ENCODE measurements at places on chromosomes 12 and 14.

DNA sequence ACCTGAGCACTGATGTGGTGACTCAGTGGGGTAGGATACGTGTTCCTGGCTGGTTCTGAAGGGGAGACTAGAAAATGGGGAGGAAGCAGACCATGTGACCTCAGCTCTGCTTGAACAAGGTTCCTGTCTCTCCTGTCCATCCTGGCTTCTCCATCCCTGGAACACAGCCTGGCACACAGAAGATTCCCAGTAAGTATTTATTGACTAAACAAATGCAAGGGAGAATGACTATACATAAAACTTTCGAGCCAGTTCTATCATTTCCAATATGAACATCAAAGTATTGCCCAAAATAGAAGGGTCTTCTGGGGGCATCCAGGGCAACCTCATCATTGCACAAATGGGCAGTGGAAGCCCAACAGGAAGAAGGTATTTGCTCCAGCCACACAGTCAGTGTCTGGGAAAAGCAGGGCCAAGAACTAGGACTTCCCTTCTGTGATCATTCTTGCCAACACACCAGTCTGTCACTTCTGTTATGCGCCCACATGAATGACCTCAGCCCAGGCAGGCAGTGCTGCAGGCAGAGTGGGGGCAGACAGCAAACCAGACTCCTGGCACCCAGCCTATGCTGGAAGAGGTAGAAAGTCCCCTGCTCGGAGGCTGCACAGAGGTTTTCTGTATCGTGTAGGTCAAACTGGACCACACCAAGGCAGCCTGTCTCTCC lies 5.6 kb upstream of the SERPINA9 start:
- DNase-seq: no peak

DNA sequence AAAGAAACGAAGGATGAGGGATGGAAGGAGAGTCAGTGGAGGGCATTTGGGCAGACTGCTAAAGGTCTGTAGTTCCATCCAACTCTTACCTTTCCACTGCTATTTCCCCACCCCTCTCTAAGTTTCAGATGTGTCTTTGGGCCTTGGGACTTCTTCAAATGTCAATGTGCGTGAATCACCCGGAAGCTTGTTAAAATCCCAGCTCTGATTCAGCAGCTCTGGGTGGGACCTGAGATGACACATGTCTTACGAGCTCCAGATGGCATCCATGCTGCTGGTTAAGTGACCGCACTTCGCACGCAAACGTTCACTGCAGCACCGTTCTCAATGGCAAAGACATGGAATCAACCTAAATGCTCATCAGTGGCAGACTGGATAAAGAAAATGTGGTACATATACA lies 309.9 kb downstream of the VRK1 start:
- DNase-seq: no peak

DNA sequence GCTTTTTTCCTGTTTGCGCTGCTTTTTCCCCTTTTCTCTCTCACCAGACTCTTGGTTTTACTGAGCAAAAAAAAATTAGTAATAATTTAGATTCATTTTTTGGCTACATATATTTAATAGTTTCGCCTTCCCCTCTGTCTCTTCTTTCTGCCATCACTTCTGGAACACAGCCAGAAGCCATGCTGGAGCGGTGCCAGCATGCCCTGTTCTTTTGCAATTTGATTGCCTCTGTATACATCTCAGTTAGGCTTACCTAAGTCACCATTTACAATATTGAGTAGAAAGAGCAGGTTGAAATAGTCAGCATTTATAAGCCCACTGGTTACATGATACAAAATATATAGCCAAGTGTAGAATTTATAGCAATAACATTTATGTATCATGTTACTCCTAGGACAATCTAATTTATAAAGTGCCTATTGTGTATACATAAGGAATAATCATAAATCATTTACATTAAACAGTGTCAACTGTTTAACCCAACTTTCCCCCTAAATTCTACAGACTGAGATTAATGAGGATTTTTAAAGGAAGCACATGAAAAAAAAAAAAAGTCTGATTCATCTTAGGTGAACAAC lies 413.8 kb upstream of the SOX5 start:
- no peak for DNase-seq

DNA sequence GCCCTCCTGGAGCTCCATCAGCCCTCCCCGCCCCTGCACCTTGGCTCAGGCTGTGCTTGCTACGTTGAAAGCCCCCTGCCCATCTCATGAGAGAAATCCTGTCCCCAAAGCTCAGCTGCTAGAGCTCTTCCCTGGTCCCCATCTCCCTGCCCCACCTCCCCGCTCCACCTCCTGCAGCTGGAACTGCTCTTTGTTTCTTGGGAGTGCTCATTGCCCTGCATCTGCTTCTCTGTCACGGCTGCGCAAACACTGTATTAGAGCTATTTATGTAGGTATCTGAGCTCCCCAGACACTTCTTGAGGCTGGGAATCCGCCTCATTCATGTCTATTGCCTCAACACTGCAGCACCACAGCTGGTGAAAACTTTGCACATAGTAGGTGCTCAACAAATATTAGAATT lies 32.8 kb upstream of the PRIMA1 start:
- no peak for DNase-seq

DNA sequence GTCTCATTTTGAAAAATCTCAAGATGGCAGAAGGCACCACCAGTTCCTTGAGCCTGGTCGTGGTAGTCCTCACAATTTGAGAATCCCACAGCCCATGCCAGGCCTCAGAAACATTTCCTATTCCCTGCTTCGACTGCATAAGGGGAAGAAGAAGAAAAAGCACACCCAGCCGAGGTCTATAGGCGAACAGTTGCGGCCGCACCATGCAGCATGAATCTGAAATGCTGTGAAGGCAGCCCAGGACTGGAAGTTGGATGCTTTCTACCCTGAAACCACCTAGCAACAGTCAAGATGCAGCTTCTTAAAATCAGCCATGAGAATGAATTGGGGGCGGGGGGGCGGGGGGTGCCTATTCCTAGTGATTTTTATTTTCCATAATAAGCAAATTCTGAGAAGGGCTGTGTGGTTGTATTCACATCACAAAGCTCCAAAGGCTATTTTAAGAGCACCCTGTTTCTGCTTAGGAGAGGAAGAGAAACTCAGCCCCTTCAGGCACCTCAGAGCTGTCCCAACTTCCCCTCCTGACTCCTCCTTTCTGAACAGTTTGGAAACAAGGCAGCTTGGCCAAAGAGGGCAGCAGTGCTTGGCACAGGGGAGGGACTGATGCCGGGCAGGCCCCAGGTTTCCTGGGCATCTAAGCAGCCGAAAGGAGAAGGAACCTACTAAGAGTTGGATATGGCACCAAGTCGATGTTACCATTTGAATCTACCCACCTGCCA lies 172.5 kb upstream of the FOXN3 start:
- no peak for DNase-seq

- no peak for DNase-seq
These were observed 30.3 kb upstream of the TTC7B start for GRCh38 chr14:90846511-90846910.

GRCh38 chr14:24417832-24418491 lies 11.5 kb downstream of the CBLN3 start:
- DNase-seq: no peak

DNA sequence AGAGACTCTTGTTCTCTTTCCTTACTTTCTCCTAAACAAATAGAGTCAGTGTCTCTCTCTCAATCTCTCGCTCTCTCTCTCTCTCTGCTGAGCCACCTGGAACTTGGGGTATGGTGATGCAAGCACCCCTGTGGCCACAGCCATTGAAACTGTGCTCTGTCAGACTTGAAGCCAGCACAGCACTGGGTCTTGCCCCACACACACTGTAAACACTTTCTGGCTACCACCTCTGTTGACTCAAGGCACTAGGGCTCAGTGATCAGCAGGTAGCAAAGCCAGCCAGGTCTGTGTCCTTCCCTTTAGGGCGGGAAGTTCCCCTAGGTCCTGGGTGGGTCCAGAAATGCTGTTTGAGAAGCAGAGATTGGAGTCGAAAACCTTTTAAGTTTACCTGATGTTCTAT lies 125.9 kb upstream of the GARIN6 start:
- no peak for DNase-seq

DNA sequence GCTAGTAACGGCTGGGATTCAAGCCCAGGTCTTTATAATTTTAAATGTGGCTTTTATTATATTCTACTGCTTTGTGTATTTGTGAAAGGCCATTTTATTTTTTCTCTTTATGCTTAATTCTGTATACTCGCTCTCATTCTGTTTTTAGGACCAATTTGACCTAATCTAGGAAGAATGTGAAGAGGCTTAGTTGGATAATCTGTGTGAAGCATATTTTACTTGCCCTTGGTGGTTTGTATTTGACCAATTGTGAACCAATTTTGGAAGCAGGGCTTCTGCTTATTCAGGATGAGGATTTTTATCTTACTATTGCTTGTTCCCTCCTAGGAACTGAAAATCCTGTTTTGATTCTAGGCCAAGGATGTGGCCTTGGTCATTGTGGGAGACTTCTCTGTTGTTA lies 113.1 kb downstream of the TTC6 start:
- DNase-seq: no peak

DNA sequence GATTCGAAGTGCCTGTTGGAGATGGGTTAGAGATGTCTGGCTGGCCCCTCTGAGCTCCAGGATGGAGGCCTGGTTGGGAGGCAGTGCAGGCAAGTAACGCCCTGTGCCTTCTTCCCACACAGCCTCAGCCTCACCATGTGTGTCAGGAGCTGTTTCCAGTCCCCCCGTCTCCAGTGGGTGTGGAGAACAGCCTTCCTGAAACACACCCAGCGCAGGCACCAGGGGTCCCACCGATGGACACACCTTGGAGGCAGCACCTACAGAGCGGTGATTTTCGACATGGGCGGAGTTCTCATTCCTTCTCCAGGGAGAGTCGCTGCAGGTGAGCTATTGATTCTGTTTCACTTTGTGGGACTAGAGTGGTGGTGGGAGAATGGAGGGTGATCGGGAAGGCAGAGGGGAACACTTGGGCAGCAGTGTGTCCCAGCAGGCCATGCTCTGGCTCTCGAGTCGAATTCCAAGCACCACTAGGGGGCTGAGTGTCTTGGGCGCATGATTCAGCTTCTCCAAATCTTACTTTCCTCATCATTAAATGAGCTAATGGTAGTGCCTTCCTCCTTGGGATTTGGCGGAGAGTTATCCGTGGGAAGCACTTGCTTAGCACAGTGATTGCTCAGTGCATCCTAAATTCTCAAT lies 6.8 kb downstream of the ACAD10 start:
- DNase-seq: no peak

DNA sequence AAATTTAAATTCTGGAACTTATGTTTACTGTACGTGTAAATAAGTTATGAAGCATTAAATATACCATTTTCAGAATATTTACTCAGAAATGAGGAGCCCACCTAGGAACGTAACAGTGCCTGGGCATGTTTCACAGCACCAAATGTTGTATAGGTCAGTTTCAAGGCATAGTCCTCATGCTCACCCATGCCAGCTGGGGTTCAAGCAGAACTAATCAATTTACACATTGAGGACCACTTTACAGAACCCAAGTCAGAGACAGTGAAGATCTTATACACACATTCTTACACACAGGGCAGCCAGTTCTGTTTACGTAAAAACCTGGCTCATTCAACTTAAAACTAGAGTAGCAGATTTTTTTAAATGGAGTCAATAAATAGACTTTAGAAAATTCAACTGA lies 2.0 kb downstream of the KICS2 start:
- no peak for DNase-seq

GRCh38 chr12:20317554-20317953 lies 50.8 kb upstream of the PDE3A start:
- DNase-seq: no peak

DNA sequence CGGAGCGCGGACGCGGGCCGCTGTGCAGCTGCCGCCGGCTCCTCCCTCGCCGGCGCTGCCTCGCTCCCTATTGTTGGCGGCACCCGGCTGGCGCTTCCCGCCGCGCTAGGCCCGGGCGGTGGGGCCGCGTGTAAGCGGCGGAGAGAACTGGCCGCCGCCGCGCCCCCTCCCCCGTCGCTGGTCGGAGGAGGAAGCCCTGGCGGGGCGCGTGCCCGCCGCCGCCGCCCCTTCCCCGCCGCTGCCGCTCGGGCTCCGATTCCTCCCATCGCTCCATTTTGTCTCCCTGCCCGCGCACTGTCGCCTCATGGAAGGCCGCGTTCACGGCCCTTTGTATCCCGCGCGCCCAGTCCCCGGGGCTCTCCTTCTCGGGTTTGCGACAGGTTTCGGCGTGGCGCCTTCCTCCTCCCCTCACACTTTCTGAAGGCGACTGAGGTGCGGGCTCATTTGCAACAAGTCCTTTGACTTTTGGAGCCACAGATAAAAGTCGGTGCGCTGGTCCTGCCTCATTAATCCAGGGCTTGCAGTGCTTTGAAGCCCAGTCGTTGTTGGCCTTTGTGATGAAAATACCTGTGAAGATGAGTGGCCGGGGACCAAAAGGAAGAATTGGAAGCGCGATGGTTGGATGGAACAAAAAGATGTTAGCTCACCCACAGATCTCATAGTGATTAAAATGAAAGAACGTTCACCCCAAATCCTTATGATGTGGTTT lies 707 bp downstream of the CPSF6 start:
- peak; percentile 67 for DNase-seq

DNA sequence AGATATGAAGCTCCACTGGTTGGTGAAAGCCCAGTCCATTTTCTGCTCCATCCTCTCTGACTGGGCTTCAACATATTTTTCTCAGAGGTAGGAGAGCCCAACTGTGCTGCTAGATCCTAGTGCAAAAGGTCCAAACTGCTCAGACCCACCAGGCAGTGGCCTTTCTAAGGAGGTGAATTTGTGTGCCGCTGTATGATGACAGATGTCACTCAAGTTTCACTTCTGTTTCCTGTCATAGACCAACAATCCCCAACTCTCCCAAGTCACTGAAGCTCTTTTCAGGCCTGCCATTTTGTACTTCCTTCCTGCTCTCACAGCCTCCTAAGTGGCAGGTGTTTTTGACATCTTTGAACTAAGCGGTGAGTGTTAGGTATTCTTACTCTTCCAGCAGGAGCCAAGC lies 16.4 kb upstream of the RNASE4 start:
- DNase-seq: peak; percentile 46

DNA sequence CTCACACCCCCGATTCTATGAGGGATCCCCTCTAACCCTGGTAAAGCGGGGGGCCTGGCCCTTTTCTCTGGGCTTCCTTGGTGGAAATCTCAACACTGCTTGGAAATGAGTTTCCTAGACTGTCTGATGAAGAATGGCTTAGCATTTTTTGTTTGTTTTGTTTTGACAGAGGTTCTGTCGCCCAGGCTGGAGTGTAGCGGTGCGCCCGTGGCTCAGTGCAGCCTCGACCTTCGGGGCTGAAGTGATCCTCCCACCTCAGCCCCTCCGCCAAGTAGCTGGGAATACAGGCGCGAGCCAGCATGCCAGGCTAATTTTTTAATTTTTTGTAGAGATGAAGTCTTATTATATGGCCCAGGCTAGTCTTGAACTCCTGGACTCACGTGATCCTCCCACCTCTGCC lies 30.3 kb downstream of the TC2N start:
- no peak for DNase-seq

GRCh38 chr14:76307786-76308780 lies 67.9 kb upstream of the ESRRB start:
- DNase-seq: no peak
